NCI-H2107 (cell line): ENCODE measurements at places on chromosomes 13 and 19.

GRCh38 chr19:5955636-5955935 is 22.4 kb downstream of the RANBP3 start:
- DNase-seq, result no peak

DNA sequence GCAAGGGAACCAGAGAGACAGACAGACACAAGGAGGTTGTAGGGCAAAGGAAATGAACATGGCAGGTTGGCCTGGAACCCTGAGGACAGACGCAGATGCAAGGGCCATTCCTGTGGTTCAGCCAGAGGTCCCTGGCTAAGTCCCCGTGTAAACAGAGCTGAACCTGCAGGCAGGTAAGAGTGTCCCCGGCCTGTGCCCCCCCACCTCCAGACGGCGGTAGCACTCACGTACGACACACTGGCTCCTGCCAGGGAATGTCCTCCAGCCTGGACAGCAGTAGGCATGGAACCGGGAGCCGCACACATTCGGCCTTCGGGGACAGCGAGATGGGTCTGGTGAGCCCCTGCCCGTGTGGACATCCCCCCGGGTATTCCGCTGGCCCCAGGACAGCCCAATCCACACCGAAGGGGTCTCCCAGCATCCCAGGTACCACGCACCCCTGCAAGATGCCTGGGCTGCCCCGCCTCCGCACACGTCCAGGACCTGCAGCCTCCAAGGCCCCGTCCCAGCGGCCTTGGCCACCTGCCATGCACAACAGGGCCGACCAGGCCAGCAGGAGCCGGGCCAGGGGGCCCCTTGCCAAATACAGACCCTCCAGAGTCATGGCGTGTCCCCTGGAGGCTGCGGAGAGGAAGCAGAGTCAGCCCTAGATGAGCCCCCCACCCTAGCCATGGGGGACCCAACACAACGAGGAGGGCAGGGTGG is 2.4 kb downstream of the FBN3 start:
- DNase-seq, result no peak

DNA sequence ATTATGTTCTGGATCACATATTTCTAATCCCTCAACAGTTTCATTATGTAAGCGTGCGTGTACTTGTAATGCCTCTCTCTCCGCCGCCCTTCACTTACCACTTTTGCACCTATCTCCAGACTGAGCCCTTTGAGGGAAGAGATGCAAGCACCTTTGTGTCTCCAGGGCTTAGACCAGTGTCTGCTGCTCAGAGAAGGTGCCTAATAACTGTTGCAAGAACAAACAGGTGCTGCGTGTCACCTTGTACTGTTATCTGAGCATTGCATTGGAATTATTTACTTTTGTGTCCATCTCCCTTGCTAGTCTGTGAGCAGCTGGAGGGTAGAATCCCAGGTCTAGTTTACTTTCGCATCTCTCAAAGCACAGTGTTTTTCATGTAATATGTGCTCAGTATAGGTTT is 156.2 kb downstream of the FLT1 start:
- no peak for DNase-seq

DNA sequence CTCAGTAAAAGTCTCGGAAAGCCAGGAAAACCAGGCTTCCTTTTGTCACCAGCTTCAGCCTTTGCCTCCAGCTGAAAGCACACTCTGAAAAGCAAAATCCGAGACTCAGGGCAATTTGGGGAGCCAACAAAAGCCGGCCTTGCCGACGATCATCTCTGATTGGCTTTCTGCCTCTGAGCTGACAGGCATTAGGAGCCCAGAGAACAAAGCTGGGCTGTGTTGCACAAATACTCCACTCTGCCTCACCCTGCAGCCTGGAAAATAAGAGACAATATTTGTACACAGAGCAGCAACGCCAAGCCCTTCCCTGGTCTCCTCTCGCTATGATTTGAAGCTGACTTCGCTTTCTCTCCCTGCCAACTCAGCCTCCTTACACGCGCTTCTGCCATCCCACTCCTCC is 46.9 kb downstream of the CACNA1A start:
- peak; percentile 47 for DNase-seq

GRCh38 chr19:57829316-57829715 is 783 bp upstream of the ZNF587B start:
- no peak for DNase-seq

DNA sequence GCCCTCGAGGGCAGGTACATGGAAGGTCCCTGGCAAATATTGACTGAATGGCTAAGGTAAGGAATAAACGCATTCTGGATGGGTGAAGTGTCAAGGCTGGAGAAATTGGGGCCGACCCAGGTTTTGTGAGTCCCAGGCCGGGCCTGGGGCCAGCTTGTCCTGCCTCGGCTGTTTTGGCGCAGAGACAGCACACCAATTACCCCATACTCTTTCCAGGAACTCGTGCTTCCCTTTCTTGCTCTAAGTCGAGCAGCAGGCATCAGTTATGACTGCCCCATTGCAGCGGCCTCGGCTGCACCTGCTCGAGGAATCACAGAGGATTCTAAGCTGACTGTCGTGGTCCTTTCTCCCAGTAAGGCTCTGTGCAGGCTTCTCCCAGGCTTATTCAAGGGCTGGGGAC is 67.1 kb downstream of the ZNF536 start:
- DNase-seq, result no peak

DNA sequence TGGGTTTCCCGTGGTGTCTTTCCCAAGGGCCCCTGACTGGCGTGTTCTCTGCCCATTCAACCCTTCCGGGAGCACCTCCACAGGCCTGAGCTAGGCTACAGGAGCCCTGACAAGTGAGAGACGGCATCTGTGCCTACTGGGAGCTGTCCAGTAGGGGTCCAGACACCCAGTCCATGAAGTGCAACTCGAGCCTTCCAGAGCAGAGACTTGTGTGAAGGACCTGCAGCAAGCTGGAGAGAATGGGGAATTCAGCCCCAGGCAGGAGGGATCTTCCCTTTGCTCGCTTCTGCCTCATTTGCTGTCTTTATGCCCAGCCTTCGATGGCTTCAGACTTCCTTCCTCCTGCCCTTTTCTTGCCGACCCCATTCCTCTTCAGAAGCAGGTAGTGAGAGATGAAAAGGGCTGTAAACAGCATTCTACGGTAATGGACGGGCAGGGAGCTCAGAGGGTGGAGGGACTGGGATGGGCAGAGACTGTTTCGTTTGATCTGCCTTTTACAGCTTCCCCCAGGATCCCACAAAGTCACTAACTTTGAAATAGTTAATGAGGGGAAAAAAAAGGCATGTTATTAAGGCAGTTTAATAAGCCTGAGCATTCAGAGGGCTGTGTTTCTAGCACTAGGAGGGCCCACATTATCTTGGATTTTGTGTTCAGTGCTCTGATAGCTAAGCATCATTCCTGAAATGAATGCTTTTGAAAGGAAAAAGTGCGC is 327.6 kb downstream of the FGF9 start:
- DNase-seq, result no peak

- DNase-seq, result no peak
Observed at GRCh38 chr13:90673746-90674145, 673.7 kb upstream of the MIR17HG start.

GRCh38 chr19:13363245-13363644 is 143.0 kb downstream of the CACNA1A start:
- no peak for DNase-seq

DNA sequence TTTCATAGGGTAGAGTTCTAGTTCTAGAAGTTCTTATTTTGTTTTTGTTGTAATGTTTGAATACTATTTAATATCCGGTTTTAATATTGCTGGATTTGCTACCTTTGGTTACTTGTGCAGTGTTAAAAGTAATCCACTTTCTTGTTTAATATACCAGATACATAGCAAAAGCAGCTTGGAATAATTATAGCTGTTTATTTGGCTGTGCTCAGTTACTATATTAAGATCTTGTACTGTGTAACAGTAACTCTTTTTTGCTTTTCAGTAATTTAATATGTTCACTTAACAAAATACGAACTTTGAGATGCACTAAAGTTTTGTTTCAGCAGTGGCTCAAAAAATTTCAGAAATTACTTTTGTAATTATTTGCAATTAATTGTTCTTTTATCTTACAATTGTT is 50.9 kb downstream of the AKAP11 start:
- no peak for DNase-seq

- no peak for DNase-seq
Observed at GRCh38 chr13:98476106-98476505, 100.8 kb downstream of the STK24 start.

- DNase-seq, result peak; percentile 46
Observed at GRCh38 chr19:3687774-3688706, 12.2 kb downstream of the PIP5K1C start.

DNA sequence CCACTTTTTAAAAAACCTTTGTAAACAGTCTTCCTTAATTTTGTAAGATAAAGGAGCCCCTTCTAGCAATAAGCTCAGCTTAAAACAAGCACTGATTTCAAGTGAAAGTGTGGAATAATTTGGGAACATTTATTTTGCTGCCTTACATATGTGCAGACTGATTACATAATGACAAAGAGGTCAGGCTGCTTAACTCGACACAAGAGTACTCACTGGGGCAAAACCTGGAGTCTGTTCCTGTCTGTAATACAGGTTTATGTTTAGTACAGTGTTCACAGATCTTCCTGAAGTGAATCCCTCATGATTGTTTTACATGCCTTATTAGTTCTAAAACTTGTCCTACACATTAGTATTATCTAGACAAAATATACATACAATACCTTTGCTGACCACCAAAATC is 609.8 kb downstream of the LMO7 start:
- no peak for DNase-seq

DNA sequence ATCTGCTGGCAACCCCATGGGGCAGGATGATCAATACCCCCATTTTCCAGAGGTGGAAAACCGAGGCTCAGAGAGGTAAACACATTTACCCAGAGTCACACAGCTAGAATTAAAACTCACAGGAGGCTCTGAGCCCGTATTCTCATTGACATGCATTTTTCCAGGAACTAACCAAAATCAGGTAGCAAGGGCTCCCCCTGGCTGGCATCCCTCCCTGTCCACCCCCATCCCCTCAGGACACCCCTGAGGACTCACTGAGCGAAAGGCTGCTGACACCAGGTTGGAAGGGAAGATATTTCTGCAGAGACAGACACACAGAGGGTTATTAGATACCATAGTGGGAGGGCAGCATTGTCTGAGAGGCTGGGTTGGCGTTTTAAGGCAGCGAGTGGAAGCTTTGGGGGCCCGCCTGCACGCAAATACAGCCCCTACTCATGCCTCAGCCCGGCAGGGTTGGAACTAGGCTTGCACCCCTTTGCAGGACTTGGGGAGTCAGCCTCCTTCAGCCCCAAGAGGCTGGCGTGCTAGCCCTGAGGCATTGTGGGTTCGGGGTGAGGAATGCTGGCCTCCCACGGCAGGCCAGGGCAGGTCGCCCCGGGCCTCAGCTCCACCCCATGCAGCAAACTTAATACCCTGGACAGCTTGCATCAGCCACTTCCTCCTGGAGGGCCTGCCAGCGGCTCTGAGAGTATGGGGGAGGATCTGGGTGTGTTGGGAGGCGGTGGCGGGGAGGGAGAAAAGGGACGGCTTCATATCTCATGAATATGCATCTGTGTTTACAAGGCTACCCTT is 3.9 kb downstream of the SLC1A5 start:
- peak; percentile 75 for DNase-seq

DNA sequence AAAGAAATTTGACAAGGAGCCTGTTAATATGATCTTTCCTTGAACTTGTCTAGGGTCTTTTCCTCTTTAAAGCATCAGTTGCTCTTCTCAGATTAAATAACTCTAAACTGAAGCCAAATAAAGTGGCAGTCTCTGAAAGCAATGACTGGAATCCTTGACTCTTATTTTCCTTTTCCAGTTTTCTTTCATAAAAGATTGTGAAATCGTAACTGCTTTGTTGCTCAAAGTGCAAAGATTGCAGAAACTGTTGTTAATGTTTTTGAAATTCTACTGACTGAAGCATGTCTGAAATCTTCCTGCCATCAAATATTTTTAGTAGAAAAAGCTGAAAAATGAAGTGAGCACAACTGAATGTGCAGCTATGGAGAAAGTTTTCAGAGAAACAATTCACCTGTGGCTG is 1.9 kb downstream of the NHLRC3 start:
- no peak for DNase-seq

DNA sequence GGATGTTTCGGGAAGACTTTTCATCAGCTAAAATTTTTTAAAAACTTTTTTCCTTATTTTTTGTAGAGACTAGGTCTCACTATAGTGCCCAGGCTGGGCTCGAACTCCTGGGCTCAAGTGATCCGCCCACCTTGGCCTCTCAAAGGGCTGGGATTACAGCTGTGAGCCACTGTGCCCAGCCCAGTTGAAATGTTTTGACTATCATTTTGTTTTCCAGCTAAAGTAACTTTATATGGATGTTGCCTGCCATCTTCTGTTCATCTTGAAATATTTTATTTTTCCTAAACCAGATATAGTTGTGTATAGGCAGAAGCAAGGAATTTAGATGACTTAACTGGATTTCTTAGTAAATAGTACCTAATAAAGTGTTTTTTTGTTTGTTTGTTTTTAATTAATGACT is 7.0 kb downstream of the CAB39L start:
- no peak for DNase-seq

DNA sequence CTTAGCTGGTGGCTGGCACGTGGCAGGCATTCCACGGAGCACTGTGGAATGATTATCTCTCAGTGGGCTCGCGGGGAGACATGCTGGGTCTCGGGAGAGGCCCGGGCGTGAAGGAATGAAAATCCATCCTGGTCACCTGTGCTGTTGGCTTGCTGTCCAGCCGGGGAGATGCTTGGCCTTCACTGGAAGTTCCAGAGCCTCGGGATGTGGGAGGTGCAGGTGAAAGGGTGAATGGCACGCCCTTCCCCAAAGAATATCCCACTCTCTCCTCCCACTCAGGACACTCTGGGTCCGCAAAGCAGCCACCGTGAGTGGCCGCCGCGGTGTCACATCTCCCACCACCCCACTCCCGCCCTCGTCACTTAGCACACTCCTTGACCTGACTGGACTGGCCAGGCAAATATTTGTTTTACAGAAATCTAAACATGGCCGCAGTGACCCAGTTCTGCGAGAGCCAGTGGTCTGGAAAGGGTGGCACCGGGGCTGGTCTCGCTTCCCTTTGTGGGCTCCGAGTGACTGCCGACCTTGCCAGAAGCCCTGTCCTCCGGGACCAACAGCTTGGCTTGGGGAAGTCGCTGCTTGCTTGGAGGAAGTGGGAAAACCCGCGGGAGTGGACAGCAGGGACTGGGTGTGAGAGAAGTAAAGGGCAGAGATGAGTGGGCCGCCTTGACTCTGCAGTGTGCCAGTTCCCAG is 8.0 kb downstream of the DPP9 start:
- DNase-seq, result no peak

DNA sequence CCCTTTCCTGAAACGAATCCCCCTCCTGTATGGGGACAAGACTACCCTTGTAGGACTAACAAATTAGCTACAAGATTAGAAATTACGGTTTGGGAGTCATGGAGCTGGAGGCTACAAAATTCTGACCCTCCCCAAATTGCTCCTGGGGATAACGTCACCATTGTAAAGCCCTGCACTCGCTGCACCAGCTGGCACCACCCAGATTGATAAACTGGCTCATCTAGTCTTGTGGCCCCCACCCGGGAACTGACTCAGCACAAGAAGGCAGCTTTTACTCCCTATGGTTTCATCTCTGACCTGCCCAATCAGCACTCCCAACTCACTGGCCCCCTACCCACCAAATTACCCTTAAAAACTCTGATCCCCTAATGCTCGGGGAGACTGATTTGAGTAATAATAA is 150.6 kb upstream of the TSC22D1 start:
- DNase-seq, result no peak
